ENCODE measurements at places on chromosomes 5 and 9. TPM values are rescaled to one million over a fixed set of nuclear protein-coding genes. Genes with fewer than 3 reads are reported as not detected.
A peak's percentile ranks its signal among the peaks of the same experiment; 100 is the strongest.

DNA sequence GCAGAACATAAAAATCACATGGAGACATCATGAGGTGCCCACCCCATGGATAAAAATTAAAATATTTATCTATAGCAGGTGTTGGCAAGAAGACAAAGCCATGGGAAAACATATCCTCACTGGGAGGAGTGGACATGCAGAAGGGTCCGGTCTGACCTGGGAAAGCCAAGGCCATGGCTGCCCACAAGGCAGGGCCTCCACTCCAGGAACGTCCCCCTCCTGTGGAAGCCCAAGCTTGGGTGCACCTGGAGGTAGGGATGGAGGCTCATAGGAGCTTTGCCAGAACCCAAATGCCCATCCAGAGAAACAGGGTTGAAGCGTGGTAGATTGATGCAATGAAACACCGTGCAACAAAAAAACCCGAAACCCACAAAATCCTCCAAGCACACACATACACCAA, 81.4 kb upstream of the COL5A1 start:
- H3K36me3 ChIP-seq, result no peaks in the 10 kb centered on the region
- H3K27me3 ChIP-seq, result no peaks in the 10 kb centered on the region
- no peak for DNase-seq
- no peaks in the 10 kb centered on the region for H3K4me1 ChIP-seq

- no peaks in the 10 kb centered on the region for H3K36me3 ChIP-seq
- H3K27ac ChIP-seq, result no peak overlapping the region
- H3K27me3 ChIP-seq, result no peaks in the 10 kb centered on the region
- no peaks in the 10 kb centered on the region for H3K4me1 ChIP-seq
Measured at GRCh38 chr9:135801070-135801469, 99.1 kb downstream of the KCNT1 start.

- H3K27me3 ChIP-seq, result peaks cover 69% of the 10 kb centered on the region
- no peaks in the 10 kb centered on the region for H3K36me3 ChIP-seq
- DNase-seq, result no peak
- peaks cover 15% of the 10 kb centered on the region for H3K4me1 ChIP-seq
- H3K4me3 ChIP-seq, result peak overlapping the region; percentile 73
- H3K27ac ChIP-seq, result no peak overlapping the region
Measured at GRCh38 chr5:88888848-88889188, 5.8 kb upstream of the MEF2C start.

DNA sequence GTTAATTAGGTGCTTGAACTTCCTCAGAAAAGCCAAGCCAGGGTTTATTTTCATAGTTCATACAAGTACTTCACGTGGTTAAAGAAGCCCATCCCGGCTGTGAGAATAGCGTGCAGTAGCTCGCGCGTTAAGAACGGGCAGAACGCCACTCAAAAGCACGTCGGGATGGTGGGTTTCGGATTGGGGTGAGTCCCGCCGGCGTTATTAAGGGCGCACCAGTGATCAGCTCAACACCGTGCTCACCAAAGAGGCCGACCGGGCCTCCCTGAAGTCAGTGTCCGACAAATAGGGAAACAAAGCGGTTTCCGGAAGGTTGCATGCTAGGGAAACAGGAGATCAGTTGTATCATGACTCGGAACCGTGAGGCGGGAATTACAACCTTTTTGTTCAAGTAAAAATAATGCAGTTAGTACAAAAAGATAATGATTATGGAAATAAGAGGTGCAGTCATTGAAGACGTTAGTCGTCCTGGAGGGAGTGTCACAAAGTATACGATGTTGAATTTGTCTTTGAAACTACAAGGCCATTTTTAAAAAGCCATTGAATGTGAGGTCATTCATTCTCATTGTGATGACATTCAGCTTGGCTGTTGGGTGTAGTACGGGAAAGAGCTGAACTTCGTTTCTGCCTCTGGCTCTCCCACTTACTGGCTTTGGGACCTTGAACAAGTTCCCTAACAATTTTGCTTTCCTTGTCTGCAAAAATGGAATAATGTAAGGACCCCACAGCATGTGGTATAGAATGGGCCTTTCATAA, 992 bp downstream of the SETD9 start:
- H3K27me3 ChIP-seq, result no peaks in the 10 kb centered on the region
- peak overlapping the region; percentile 75 for H3K4me3 ChIP-seq
- no peaks in the 10 kb centered on the region for H3K36me3 ChIP-seq
- DNase-seq, result peak; percentile 65
- peaks cover 13% of the 10 kb centered on the region for H3K4me1 ChIP-seq
- H3K27ac ChIP-seq, result peak overlapping the region; percentile 98

GRCh38 chr9:99472240-99472915, 250.3 kb downstream of the SEC61B start:
- H3K27ac ChIP-seq, result no peak overlapping the region
- no peak for DNase-seq
- no peaks in the 10 kb centered on the region for H3K36me3 ChIP-seq
- H3K4me1 ChIP-seq, result no peaks in the 10 kb centered on the region
- H3K27me3 ChIP-seq, result no peaks in the 10 kb centered on the region
- no peak overlapping the region for H3K4me3 ChIP-seq

Gene TMEM167A
- polyA plus RNA-seq, result 244 TPM

Gene TMEM232
- polyA plus RNA-seq, result 1.9 TPM
